ENCODE measurements at places on chromosomes 3 and 15.

- DNase-seq, result no peak
These were observed 36.9 kb upstream of the FILIP1L start for GRCh38 chr3:100151024-100151707.

DNA sequence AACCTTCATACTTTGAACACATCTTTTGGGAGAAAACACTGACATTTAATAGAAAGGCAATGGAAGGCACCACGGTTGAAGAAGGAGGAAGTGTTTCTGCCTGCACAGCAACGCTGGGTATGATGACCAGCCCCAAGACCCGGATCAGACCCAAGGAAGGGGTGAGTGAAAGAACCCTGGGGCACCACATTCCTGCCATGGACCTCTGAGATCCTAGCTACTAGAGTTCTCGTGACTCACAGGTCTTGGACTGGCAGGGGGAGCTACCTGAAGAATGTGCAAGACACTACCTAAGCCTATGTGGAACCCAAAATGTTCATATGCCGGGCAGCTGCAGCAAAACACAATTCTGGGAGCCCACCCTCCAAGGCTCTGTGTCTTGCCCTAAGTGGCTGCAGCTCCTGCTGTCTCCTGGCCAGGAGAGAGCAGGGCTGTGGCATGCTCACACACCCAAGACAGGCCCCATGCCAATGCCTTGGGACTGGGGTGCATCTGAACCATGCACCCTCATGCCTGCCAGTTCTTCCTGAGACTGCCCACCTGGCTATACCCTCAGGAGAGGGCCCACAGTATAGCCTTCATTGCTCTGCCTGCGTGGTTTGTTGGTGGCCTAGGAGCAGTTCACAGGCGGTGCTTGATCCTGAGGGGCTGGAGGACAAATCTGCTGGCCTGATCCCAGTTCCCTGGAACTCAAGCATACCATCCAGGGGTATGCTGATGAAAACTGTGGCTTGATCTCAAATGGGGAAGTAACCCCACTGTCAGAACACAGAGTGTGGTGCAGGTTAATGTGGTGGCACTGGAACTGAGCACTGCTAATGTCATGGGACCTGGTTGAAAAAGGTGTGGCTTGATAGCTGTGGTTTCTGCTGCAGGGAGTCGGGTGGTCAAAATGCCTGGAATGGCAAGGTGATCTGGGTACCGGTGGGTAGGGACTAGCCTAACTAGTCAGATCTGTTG lies 353.3 kb upstream of the ARHGEF26 start:
- DNase-seq, result peak; percentile 29

DNA sequence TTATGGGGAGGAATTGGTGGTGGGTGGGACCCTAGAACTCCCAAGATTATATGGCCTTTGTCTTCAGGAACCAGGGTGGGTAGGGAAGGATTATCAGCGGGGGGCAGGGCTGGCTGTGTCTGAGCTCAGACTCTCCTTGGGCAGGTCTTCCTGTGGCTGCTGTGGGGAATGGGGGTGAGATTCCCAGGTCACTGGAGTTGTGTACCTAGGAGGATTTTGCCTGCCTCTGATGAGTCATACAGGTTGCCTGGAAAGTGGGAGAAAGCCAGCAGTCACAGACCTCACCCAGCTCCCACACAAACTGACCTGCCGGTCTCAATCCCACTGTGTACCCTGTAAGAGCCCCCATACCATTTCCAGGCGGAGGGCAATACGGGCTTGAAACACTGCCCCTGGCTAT lies 209.9 kb upstream of the CNTN3 start:
- no peak for DNase-seq

- DNase-seq, result no peak
These were observed 4.7 kb downstream of the SLITRK3 start for GRCh38 chr3:165191491-165191890.

DNA sequence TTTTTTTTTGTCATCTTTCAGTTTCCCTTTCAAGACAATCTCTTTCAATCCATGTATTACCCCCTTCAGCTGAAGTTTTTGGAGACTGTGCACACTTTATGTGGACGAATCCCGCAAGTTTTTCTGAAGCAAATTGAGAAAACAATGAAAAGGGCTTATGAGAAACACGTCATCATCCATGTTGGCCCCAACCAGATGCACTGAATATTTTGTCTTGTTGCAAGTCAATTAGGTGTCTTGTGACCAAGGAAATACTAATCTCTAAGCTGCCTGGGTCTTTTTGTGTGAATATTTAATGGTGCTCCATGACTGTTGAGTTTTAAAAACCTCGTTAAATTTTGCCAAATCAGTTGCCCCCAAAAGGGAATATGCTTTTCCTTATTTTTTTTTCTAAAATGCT lies 21.7 kb upstream of the PPP4R2 start:
- no peak for DNase-seq

GRCh38 chr3:196553551-196553950 lies 14.8 kb downstream of the WDR53 start:
- no peak for DNase-seq

DNA sequence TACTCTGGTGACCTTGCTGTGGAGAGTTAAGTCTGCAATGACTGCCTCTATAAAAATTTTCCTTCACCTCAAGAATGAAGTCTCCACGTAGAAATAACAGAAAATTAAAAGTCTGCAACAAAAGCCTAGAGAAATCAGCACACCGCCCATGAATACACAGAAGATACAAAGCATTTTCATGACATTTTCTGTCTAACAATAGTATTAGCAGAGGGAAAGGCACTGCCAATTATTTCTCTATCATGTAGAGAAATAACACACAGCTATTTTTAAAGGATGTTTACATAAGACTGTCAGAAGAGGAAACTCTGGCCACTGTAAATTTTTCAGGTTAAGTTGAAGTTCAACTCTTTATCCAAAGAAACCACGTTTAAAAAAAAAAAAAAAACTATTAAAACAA lies 80.8 kb downstream of the GSK3B start:
- no peak for DNase-seq

- peak; percentile 70 for DNase-seq
These were observed 27.0 kb upstream of the DENND4A start for GRCh38 chr15:65818927-65819562.

GRCh38 chr15:99310745-99311144 lies 59.5 kb downstream of the LRRC28 start:
- no peak for DNase-seq

GRCh38 chr3:62604298-62604697 lies 230.9 kb upstream of the FEZF2 start:
- no peak for DNase-seq

DNA sequence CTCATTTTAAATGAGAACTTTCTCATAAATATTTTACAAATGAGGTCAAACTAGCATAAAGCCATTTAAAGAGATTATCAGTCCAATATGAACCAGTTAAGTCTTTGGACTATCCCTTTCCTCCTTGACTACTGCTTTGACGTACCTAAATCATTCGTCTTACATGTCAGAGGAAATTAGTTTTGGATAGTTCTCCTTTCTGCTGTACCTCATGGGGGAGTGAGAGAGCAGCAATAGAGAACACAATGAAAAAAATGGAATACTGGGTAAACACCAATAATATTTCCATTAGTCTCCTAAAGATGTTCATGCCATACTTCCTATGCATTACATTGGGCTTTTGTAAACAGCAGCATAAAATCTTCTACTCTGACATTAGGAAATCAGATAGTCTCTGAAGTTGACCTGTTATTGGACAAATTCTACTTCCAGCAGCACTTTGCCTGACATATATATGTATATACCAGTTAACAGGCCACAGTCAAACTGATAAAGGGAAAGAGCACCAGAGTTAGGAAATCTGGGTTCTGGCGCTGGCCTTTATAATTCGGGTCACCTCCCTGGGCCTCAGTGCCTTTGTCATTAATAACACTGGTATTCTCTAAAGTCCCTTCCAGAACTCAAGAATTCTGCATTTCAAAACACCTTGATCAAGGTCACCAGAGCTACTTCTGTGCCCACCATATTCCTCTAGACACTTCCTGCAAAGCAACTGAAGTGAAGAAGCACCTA lies 26.8 kb downstream of the TIMMDC1 start:
- no peak for DNase-seq

DNA sequence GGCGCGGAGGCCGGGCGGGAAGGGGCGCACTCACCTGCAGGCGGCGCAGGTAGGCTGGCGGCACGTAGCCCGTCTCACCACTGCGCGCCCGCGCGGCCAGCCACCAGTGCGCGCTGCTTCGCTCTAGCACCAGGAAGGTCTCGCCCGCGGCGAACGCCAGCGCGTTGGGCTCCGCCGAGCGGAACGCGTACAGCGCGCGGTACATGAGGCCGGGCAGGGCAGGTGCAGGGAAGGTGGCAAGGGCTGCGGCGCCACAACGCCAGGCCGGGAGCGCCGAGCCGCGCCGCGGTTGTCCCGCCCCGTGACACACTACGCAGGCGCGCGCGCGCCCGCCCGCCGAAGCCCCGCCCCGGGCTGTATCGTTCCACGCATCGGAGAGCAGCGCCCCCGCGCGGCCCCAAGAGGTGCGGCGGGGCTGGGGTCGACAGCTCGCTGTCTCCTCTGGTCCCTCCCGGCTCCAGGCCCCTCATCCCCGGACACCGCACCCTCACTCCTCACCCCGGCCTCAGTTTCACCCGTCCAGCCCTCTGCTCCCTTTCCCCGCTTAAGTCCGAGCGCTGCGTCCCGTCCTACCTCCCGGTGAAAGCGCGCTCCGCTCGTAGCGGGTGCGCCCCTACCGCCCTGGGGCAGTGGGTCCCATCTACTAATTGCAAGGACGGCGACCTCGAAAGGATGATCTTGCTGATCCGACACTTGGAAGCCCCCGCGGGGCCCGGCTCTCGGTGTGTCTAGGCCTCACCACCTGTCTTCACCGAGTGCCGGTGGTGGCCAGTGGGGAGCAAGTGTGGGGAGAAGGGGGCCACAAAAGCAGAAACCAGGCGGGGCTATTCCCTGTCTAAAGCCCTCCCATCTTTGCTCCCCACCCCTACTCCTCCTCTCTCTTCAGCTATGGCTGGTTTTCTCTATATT lies at the start of gene NCKIPSD:
TSS of gene NCKIPSD (minus strand) at position 313 of the 909 bp plus-strand sequence. CDS start at position 205, 108 bp downstream.
- peak; percentile 94 for DNase-seq

GRCh38 chr15:31303726-31304648 lies 22.6 kb upstream of the KLF13 start:
- DNase-seq, result peak; percentile 58

DNA sequence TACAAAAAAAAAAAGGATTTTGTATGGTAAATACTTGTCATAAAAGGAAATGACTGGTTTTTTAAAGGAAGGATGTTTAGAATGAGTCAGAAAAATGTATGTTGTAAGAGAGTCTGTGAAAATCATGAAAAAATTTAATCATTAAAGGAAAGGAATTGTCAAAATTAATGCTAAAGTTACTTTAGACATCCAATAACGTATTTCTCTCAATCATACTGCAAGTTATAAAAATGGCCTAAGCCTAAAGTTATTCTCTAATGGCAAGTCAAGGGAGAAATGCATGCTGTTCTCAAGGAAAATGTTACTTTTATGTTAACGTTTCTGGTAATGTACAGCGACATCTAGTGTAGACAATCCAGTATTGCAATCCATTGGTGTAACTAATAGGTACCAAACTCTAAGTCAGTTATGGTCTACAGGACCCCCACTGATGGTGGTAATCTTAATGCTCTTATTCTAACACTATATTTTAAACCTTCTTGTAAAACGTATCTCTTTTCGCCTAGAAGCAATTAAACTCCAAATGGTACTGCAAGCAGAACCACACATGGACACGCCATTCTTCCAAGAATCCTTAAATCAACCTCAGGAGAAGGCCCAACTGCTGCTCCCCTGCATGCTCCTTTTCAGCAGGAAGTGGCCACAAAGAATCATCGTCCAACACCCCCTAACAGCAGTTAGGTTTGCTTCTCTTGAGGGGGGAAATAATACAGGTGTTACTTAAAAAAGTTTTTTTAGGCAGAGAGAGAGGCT lies 35.2 kb downstream of the NCEH1 start:
- peak; percentile 68 for DNase-seq

DNA sequence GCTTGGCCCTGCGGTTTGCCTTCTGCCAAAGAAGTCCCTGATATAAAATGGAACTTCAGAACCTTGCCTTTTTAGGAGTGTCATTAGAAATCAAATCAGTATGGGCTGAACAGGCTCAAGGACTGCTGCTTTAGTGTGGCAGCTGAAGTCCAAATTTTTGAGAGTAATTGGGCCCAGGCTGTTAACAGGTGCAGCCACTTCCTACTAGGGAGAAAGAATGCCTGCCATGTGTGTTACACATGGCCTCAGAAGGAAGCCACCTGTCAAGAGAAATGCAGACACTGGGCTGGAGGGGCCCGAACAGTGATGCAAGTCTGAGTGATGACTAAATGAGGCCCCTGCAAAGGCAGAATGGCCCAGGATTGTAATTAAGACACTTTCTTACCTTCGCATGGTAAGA lies 786.7 kb upstream of the CFAP20DC start:
- DNase-seq, result peak; percentile 15

- DNase-seq, result no peak
These were observed 104.6 kb downstream of the PTPRG start for GRCh38 chr3:61665987-61666386.

GRCh38 chr3:113450911-113451310 lies 9.6 kb upstream of the CFAP44 start:
- no peak for DNase-seq

- no peak for DNase-seq
These were observed 8.0 kb downstream of the IP6K2 start for GRCh38 chr3:48709051-48709461.

DNA sequence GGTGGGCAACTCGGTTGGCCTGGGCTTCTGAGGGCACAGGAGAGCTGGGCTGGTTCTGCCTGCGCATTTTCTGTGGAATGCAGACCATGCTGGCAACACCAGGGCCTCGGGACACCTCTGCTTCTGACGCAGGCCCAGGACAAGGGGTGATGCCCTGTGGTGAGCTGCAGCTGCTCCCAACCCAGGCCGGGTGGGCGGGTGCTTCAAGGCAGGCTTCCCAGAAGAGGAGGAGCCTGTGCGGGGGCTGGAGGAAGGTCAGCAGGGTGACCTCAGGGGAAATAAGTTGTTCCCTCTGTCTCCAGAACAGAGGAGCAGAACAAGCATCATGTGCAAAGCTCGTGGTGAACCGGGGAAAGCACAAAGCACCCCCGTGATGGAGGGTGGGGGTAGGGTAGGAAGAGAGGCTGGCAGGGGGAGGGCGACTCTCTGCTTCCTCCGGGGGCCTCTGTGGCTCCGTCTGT lies 11.0 kb upstream of the PLXNA1 start:
- DNase-seq, result no peak

DNA sequence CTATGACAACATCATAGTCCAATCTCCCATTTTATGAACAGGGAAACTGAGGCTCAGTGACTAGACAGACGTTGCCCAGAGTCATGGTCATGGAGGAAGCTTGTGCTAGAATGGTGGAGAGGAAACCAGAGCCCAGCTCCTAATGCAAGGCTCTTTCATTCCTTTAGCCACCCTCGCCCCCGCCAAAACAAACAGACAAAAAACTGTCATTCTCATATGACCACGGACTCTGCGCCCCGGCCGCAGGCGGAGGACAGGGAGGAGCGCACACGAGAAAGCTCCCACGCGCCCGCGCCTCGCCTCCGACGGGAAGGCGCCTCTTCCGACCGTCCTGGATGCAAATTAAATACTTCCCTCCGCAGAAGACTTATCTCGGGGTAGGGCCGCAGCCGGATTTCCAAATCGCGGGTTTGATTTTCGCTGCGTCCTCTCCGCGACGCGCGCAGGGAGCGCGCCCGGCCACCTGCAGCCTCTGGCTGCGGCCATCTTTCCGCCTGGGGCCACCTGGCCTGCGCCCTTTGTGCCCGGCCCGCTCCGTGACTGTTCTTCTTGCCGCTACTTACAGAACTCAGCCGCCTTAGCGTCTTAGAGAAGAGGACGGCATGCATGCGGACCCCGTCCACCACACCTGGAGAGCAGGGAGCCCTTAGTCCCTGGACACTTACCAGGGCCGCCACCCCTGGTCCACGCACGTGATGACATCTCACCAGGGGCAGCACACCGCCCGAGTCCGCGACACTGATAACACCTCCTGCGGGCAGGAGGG lies 670 bp upstream of the ATP13A3 start:
- DNase-seq, result peak; percentile 72

GRCh38 chr3:183252118-183252782 lies 803 bp upstream of the B3GNT5 start:
- no peak for DNase-seq

Measured in OCI-LY7 (cell line).